T47D (cell line): ENCODE measurements at places on chromosomes 7 and 10.
A peak's percentile ranks its signal among the peaks of the same experiment; 100 is the strongest.

GRCh38 chr10:1644191-1644711, 93.1 kb downstream of the ADARB2 start:
- no peak for DNase-seq

GRCh38 chr7:73822319-73823173, 8.2 kb upstream of the CLDN4 start:
- DNase-seq: peak; percentile 77

DNA sequence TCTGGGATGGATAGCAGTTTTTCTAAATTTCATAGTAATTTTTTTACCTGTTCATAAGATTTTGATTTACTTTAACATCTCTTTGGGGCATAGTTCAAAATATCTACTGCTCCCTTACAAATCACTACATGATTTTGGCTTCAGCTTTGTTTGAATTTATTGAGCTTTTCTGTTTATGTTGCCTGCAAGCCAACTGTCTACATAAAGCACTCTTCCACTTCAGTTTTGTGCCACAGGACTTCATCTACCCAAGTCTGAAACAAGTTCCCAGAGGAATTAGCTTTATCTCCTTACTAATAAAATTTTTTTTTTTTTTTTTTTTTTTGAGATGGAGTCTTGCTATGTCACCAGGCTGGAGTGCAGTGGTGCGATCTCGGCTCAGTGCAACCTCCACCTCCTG, 45.4 kb upstream of the KMT2E start:
- DNase-seq: no peak

GRCh38 chr7:123211545-123211944, 11.8 kb upstream of the SLC13A1 start:
- no peak for DNase-seq

- no peak for DNase-seq
Observed at GRCh38 chr10:61958311-61958710, 56.8 kb downstream of the ARID5B start.

- DNase-seq: no peak
Observed at GRCh38 chr10:73650537-73651331, 5.1 kb downstream of the SYNPO2L start.
